ENCODE measurements at places on chromosomes 6 and 20.

GRCh38 chr6:29764422-29765196 is 41.4 kb downstream of the HLA-F start:
- DNase-seq = no peak

DNA sequence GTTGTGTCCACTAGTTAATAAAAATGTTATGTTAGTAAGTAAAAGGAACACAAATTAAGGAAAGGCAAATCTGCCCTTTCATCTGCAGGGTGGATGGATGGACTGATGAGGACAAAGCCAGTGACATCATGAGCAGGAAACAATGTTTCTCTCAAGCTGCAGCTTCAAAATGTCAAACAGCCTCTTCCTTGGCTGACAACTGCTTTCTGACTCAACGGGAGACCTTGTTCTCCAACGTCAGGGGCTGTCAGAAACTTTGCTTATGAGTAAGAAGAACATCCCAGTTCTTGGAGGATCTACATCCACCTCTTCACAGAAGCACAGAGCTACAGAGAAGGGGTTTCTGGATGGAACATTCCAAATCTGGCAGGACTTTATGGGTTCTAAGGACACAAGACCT is 6.0 kb downstream of the CST2 start:
- no peak for DNase-seq

- no peak for DNase-seq
These were observed 7.7 kb upstream of the ZBTB24 start for GRCh38 chr6:109490713-109491112.

- DNase-seq = no peak
These were observed 64.6 kb downstream of the UST start for GRCh38 chr6:148811459-148811858.

DNA sequence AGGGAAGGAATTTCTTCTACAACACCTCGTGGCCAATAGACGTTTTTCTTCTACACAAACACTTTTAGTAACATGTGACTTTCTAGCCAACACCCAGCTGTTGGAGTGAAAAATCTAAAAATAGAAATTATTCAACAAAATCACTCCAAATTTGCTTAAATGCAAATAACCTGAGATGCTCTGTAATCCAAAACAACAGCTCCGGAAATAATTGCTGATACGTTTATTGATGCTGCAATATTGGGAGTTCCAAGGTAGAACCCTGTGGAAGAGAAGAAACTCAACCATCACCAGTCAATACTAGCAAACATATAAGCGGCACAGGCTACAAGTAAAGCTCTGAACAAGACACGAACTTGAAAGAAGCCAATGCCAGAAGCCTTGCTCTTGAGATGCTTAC is 230.6 kb downstream of the ALDH8A1 start:
- no peak for DNase-seq

DNA sequence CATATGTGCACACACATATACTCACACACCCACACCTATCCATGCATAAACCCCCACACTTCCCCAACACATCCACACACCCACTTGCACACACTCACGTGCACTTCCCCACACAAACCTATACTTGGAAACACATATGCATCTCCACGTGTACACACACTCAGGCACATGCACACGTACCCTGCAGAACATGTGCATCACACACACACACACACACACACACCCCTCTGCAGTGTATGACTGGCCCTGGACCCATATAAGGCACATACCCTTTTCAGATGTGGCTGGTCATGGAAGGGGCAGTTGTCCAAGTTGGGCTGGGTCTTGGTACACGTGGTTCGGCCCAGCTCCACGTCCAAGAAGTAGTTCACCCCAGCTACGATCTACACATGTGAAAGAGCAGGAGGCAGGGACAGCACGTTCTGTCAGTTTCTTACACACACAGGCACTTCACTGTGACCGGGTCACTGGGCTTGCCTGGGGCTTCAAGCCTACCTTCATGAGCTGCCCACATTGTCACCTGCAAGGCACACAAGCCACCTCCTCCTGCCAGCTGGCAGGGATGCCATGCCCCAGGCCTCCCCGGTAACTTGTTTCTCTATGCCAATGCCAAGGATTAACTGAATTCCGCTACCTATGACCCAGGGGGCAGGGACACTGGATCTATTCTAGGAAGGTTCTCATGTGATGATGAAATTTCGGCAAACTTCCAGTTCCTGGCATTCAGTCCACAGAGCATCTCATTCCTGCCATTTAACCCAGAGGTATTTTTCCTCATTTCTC is 2.6 kb downstream of the CST3 start:
- peak; percentile 54 for DNase-seq

- no peak for DNase-seq
These were observed 779.6 kb downstream of the MAFB start for GRCh38 chr20:39909447-39909846.

DNA sequence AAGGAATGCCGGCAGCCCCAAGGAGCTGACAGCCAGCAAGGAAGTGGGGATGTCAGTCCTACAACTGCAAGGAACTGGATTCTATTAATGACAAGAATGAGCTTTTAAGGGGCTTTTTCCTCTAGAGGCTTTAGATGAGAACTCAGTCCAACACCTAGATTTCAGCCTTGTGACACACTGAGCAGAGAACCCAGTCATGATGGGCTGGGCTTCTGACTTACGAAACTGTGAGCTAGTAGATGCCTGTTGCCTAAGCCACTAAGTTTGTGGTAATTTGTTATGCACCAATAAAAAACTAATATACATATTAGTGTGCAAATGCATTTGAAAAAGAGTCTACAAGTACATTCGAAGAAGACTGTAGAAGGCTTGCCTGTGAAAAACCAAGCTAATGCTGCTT is 263.3 kb downstream of the SOX4 start:
- DNase-seq = peak; percentile 20

DNA sequence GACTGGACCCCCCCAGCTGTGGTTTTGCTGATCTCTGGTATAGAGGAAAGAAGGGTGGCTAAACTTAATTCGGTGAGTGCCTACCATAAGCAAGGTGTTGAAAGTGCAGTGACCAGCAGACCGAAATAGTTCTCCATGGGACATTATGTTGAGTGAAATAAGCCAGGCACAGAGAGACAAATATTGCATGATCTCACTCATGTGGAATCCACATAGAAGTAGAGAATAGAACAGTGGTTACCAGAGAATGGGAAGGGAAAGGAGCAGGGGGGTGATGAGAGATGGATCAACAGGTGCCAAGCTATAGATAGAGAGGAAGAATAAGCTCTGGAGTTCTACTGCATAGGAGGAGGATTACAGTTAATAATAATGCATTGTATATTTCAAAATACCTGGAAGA is 9.7 kb upstream of the GCNT2 start:
- no peak for DNase-seq

DNA sequence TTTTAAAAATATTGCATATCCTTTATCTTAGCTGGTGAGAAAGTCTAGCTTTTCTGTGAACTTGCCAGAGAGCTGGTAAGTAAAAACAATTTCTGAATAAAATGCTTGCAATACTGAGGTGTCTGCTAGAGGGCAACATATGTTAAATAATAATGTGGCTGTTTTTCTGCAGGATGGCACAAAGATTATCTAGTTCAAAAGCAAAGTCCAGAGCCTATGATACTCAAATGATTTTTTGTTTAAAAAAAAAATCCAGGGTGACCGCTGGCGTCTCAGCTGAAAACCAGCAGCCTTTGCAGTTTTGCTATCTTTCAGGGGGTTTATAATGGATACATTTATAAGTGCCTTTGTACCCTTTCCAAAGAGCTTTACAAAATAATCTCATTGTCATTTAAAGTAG is 194.9 kb downstream of the PHACTR1 start:
- no peak for DNase-seq

DNA sequence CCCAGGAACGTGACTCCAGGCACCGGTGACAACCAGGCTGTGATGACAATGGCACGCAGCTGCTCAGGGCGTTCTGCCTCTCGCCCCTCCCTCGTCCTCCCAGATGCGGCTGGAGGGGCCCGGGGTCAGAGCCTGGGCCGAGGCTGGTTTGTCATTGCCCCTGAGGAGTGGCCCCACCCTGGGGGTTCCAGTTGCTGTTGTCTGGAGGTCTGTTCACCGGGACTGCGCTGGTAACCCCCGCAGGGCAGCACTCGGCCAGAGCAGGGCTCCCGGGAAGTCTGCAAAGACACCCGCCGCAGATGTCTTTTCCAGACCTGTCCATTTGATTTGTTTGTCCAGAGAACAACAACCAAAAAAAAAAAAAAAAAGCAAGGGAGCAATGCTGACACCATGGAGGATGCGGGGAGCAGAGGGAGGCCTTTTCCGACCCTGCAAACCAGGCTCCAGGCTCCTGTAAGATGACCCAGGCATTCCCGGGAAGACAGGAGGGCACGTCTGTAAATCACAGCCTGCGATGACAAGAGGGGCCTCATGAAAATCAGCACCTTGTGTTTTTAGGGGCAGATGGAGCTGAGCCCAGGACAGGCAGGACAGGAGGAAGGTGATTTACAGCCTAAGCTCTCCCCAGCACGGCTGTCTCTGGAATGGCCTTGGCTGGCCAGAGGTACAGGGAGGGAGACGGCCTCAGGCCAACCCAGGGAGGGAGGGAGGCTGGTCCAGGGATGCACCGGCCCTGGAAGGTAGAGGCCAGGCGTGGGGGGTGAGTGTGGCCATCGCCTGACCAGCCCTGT is 189.3 kb downstream of the ERMARD start:
- no peak for DNase-seq

DNA sequence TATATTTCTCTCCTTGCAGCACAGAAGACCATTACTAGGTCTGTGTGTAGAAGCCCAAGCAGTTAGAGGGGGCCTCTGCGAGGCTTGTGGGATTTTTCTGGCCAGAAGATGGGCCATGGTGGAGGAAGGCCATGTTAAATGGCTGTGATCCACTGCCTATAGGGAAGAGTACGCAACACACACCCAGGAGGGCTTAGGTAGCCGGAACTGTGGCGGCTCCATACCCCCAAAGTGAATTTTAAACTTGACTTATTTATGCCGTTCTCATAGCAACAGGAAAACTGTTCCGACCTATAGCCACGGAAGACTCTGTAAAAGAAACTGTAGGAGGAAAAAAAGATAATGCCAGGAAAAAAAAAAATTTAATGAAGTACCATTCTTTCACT is 69.5 kb downstream of the SLX4IP start:
- DNase-seq = no peak

GRCh38 chr20:37219751-37220668 is 40.7 kb upstream of the MROH8 start:
- no peak for DNase-seq

GRCh38 chr6:157194643-157195042 is 128.7 kb downstream of the TMEM242 start:
- DNase-seq = no peak

DNA sequence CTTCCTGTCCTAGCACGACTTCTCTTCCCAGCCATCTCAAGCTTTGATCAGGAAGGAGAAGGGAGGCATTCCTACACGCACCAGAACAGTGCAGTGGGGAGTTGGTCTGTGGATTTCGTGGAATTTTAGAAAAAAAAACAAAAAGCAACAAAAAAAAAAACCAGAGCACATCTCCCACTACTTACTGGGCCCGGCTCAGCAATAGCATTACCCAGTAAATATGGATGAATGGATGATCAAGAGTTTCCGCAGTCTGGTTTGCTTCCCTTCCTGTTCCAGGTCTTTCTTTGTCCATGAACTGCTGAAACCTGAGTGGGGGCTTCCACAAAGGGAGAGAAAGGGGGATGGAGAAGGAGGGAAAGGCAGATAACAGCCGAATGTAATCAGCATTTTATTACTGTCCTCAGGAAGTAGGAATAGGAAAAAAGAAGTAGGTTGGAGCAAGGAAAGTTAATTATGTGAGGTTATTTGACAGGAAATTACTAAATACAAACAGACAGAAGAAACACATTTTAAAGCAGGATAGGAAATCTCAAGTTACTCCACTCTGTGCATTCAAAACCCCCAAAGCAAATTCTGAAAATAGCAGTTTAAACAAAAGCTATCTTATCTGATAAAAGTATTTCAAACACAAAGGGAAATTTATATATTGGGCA is 349.0 kb downstream of the PRL start:
- DNase-seq = no peak

GRCh38 chr6:135226537-135226936 is 45.4 kb downstream of the MYB start:
- DNase-seq = no peak

- DNase-seq = no peak
These were observed 39.3 kb downstream of the SLC2A4RG start for GRCh38 chr20:63778857-63779256.

GRCh38 chr6:45415315-45415714 is 37.6 kb upstream of the SUPT3H start:
- no peak for DNase-seq

DNA sequence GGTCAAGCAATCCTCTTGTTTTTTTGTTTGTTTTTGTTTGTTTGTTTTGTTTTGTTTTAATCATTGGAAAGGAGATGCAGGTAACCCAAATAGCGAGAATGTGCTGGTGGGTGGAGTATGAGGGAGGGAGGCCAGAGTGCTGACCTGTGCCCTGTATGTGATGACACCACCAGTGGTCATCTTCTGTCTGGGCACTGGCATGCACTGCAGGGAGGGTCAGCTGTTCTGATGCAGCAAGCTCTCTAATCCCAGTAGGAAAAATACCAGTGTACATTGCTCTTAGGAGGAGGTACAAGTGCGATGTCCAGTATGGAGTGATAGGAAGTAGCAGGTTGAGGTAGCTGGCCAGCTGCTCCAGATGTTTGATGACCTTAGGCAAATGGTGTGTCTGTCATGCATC is 2.9 kb upstream of the CST1 start:
- DNase-seq = no peak

DNA sequence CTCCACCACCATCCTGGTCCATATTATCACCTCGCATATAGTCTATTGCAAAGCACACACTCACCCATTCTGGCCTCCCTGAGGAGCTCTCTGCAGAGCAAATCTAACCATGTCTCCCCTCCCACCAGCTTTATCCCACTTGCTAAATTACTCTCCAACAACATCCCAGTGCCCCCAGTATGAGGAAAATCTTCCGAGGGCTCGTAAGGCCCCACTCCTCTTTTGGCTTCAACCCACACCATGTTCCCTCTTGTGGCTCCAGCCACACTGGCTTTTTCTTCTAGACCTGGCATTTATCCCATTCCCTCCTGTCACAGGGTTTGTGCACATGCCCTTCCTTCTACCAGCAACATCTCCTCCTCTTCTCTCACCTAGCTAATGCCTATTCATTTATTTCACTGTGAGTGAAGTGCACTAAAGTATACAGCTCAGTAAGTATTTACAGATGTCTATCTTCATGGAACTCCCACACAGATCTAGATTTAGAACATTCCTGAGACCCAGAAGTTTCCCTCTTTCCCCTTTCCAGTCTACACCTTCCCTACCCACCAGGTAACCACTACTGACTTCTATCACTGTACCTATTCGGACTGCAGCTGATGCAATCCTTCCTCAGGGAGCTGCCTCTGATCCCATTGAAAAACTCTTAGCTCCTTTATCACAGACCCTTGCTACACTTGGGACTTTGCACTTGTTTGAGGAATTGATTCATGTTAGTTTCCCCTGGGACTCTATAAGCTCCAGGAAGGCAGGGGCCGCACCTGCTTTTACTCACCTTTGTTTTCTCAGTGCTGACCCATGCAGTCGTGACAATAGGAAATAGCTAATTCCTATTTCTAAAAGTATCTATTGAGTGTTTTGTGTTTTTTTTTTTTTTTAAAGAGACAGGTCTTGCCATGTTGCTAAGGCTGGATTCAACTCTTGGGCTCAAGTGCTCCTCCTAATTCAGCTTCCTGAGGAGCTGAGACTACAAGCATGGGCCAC is 15.5 kb downstream of the MRPL14 start:
- DNase-seq = no peak

Data from trophoblast cell (in vitro differentiated cells and primary cell).